ENCODE measurements at places on chromosomes 1 and 21.

DNA sequence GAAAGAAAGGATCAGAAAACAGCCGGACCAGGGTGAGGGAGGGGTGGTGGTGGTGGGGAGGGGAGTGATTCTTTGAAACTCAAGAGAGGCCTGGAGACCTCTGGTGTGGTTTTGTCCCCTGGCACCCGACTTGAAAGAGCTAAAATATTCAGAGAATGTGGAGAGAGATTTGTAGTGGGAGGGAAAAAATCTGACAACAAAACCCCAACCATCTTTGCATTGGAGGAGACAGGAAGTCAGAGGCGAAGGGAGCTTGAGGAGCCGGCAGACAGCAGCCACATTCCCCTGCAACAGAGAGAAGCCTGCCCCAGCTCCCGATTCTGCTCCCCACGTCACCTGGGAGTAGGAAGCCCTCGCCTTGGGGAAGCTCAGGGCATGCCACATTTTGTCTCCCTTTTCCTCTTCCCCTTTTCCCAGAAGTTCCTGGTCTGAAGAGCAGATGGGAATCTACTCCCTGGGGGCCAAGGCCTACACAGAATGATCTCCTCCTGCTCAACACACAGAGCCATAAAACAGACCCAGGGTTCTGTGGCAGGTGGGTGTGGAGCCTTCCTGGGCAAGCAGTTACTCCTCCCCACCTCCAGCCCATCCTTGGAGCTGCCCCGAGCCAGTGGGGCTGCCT lies 84.9 kb downstream of the ITPKB start:
- DNase-seq: no peak

DNA sequence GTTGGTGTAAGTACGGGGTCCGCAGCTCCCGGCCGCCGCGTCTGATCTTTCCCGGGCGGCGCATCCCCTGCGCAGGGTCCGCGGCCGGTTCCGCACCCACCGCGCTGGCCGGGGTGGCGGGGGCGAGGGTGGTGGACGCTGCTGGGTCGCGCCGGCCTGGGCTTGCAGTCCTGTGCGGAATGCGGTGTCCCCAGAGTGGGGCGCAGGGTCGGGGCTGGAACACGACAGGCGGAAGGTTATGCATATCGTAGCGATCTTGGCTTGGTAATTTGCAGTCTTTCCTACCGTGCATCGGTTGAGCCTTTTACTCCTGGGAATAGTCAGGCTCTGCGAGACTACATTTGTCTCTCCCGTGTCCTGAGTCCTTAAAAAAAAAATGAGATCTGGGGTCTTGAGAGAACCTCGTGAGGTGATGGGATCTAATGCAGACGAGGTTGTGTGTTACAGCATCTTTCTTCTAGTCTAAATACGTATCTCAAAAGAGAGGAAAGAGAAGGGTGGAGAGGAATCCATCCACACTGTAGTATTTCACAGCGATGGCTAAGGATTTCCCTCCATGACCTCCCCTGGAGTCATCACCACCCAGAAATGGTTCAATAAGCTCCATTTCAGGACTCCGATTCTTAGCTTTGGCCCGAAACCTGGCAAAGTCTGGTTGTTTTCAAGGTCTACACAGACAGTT lies 572 bp downstream of the ATP1B1 start:
- DNase-seq: no peak

DNA sequence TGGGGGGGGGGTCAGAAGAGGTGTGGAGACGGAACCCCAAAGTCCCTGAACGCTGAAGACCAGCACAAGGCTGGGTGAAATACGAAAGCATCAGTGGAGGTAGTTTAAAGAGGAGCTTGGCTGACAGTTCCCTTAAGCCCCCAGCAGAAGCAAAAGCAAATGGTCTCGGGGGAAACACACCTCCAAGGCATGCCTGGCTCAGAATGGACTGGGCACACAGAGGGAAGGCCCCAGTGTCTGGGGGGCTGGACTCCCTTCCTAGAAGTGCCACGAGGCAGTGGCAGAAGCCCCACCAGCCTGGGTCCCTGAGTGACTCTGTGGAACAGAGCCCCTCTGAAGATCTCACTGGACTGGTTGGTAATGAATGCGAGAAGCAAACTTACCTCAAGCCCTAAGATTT lies 43.9 kb downstream of the UBE2G2 start:
- DNase-seq: no peak

DNA sequence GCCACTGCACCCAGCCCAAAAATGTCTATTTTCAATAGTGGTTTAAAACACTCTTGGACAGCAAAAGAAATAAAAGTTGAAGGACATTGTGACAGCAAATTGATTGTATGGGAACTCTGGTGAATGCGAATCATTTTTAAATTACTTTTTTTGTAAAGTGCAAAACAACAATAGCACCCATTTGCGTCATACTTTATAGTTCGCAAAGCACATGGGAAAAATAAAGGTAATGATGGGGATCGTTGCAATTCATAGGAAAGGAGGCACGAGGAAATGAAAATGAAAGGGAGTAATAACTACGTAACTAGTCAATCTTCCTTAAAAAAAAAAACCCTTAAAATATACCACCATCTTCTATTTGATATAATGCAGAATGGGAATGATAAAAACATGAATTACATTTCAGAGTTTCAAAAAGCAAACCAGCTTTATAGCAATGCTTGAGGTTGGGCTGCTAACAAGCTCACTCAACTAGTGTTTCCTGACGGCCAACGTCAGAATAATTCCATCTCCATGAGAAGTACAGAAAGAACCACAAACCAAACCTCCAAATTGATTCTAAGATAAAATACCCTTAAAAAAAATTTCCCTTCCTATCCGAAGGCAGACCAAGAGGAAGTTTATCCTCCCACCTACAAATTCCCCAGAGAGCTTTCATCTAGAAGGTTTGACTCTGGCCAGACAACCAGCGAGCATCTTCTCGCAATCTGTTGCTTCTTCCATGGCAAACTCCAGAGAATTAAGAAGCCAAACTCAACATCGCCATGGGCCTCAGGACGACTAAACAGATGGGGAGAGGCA lies at the start of gene EDARADD:
Gene EDARADD, plus strand, starts transcription at position 606 of the 801 bp plus-strand sequence. Its CDS starts 159 bp downstream, at position 765.
- no peak for DNase-seq

DNA sequence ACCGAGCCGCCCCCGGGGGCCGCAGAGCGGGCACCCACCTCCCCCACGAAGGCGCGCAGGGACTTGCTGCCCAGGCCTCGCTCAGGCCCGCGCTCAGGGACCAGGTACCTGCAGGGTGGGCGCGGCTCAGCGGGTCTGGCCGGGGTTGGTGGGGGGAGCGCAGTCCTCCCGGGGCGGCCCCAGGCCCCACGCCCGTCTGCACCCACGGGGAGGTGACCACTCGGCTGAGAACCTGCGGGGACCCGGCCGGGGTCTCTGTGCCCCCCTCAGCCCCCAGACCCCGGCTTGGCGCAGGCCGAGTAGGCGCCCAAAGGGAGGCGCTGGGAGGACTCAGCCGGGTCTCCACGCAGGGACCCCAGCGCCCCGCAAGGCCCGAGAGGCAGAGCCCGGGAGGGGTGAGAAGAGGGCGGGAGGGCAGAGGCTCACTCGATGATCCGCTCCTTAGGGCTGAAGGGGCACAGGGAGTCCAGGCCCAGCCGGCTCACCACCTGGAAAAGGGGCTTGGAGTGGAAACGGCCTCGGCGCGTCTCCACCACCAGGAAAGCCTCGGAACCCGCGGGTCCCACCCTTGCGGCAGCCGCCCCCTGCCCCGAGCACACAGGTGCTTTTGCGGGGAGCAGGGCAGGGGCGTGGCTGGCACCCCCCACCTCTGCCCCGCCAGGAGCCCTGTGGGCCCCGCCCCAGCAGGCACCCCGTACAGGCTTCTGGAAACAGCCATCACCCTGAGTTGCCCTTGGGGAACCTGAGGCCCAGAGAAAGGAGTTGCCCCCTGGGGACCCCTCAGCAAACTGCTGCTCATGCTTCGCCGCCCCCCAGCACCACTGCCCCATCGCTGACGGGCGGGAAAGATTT lies 9.3 kb downstream of the FTCD start:
- DNase-seq: no peak

Data from T-helper 1 cell (primary cell).